CD4-positive, alpha-beta T cell treated with Interleukin-12 subunit alpha and Interleukin-12 subunit beta, for 1 hour (primary cell): ENCODE measurements at places on chromosomes 6 and 20.

DNA sequence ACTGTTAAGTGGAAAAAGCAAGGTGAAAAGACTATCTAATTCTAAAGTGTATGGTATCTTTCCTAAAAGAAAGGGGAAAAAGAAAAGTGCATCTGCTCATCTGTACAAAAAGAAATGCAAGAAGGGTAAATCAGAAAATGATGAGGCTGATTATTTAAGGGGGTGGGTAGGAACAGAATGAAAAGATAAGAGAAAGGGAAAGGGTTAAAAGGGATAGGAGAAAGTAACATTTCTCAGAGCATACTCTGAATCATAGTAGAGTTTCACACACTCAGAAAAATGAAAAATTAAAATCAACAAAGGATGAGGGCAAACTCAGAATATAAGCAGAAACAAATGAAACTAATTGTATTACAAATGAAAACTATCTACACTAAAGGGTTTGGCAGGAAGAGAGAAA, 79.1 kb downstream of the RNGTT start:
- DNase-seq, result no peak

GRCh38 chr20:31392836-31393235, 2.4 kb upstream of the DEFB119 start:
- no peak for DNase-seq

- no peak for DNase-seq
Measured at GRCh38 chr6:158150701-158151100, 17.4 kb downstream of the SERAC1 start.

GRCh38 chr20:40650707-40651106, 38.3 kb downstream of the MAFB start:
- no peak for DNase-seq

GRCh38 chr6:96786336-96786735, 50.9 kb downstream of the GPR63 start:
- DNase-seq, result no peak

GRCh38 chr6:167426651-167427050, 101.8 kb downstream of the TTLL2 start:
- no peak for DNase-seq

- DNase-seq, result no peak
Measured at GRCh38 chr6:44666324-44666723, 278.8 kb downstream of the CDC5L start.

DNA sequence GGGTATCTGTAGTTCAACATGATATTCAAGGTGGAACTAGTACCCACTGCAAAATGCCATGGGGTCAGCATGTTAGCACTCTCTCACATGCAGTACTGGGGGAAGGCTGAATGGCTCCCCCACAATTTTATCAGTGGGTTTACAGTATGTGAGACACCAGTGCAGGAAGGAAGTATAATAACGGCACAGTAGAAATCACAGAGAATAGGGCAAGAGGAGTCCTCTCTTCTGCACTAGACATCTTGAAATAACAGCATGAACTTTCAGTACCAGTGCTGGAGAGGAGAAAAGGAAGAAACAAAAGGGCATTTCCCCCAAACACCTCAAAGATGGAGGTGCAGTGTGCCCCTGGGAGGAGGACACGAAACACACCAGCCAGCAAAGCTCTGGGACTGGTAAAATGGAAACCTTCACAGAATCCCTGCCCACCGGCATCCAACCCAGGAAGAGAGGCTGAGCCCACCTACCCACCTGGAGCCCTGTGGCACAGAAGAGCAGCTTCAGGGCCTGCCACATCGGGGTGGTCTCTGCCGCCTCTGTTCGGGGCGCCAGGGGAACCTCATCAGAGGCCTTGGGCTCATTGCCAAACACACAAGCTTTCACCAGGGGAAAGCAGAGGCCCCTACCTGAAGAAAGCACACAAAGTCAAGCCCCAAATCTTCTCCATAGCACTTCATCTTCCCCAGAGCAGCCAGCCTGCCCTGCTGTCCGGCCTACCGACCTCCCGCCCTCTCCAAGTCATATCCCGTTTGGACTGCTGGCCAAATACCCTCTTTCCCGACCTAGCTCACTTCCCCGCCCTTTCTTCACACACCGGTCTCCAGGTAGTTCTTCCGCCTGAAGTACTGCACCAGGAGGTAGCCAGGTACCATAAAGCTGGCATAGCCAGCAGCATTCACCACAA, 1.2 kb downstream of the SLC35B2 start:
- peak; percentile 55 for DNase-seq

DNA sequence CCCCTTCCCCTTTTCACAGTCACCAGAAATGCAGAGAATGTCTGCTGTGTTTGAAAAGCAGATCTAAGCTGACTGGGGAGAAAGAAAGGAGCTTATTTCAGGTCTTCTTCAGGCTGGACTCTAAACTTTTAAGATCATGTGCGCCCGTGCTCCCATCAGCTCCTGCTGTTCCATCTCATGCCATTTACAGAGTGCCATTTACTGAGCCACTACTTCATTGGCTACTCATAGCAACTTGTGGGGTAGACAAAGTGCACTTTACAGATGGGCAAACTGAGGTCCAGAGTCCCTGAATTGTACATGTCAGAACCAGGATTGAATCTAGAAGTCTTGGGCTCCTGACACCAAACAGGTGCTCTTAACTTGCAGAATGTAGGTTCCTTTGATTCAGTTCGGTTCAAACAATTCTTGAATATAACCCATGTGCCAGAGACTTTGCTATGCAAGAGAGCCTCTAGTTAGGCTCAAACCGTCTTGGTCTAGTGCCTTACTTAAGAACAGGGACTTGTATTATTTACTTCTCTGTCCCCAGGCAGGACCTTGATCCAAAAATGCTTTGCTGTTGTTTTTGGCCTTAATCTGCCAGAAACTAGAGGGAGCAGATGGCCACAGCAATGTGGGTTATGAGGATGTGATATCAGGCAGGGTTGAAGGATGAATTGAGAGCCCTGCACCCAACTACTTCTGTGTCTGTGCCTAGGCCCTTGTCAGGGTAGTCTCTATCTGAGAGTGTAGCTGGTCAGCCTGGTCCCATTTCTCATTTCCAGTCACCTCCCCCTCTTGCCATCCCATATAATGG, 56.4 kb downstream of the RALY start:
- DNase-seq, result no peak

DNA sequence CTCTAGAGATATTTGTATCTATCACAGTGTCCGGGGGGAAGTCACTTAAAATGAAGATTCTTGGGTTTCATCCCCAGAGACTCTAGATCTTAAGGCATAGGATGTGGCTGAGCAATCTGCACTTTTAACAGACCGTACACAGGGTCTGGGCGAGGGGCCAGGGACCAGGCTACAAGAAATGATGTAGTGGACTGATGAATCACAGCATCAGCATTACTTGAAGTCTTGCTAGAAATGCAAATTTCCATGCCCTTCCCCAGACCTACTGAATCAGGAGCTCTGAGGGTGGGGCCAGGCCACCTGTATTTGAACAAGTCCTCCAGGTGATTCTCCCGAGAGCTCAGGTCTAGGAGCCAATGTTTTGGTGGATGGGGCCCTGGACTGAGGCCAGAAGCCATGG, 168.4 kb downstream of the DOK5 start:
- DNase-seq, result no peak

- DNase-seq, result peak; percentile 39
Measured at GRCh38 chr6:160015778-160016684, 47.1 kb downstream of the IGF2R start.

DNA sequence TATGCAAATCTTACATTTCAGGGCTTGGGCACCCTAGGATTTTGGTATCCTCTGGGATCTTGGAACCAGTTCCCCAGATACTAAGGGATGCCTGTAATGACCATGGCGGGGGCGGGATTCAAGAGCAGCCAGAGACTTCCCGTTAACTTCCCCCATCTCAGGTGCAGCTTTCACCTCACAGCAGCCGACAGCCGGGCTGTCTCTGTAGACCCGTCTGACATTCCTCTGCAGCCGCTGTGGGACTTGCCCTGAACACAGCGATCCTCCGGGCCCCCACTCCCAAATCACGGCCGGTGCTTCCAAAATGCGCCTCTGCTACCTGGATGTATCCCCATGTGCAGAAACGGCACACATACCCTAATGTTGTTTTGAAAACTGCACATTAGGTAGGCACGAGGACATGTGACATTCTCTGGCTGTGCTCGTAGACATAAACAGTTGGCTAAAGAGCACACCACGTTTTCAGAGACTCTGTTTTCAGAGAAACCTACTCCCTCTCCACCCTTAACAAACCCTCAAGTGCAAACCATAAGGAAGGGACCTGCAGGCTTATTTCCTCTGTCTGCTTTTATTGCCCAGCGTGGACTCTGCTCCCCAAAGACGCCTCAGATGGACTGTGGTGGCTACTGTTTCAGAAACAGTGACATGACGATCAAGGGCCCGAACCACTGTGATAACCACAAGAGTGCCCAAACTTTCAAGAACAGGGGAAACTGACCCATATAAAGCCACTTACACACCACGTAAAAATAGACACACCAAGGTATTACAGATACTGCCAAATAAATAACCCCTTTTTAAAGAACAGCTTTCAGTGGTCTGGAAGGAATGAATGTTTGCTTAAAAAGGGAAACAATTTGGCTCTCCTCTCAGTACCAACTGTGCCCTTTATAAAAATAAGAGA, 72.9 kb upstream of the FOXC1 start:
- DNase-seq, result no peak

DNA sequence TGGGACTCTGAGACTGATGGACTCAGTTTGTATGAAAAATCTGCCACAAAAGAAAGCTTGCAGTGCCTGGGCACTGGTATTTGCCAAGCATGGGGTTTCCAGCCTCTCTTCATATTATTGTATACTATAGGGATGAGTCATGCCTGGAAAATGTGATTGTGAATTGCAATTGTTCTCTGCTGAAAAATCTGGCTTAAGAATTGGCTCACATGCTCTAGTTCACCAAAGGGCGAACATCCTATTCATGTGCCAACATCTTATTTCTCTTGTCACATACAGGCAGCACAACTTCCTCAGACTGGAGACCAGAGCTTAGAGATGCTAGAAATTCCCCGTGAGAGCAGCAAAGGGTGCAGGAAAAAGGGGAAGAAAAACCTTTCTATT, 103.6 kb upstream of the KCNK16 start:
- DNase-seq, result no peak

DNA sequence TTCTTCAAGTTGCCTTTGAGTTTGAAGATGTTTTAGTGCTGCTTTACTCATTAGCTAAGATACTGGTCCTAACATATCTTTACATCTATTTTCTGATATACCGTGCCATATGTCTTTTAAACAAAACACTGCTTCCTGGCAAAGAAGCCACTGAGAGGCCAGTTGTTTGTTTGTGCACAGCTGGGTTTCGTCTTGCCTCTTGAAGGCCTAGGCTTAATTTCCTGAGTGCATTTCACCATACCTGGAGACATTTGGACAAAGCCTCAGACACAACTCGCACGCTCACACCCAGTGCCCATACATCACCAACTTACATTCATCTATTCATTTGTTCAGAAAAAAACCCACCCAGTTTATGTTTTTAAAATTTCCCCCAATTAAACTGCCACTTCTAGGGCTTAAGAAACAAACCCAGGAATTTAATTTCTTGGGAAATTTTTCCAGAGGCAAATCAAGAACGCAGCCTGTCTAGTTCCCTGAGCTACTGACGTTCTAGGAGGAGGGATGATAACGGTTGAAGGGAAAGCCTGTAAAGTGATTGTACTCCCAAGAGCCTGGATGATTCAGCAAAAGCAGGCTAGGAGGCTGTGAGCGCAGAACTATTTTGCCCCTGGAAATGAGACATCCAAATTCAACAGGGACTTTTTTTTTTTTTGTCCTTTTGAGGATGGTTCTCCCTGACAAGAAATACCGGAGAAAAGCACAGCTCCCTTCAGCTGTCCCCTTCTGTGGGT, 77.7 kb downstream of the OLIG3 start:
- no peak for DNase-seq
